NCI-H2107 (cell line): ENCODE measurements at places on chromosomes 13 and 19.

GRCh38 chr13:38180126-38180525, 169.5 kb upstream of the UFM1 start:
- DNase-seq = no peak

GRCh38 chr19:45878043-45878794, 7.7 kb downstream of the IRF2BP1 start:
- no peak for DNase-seq

DNA sequence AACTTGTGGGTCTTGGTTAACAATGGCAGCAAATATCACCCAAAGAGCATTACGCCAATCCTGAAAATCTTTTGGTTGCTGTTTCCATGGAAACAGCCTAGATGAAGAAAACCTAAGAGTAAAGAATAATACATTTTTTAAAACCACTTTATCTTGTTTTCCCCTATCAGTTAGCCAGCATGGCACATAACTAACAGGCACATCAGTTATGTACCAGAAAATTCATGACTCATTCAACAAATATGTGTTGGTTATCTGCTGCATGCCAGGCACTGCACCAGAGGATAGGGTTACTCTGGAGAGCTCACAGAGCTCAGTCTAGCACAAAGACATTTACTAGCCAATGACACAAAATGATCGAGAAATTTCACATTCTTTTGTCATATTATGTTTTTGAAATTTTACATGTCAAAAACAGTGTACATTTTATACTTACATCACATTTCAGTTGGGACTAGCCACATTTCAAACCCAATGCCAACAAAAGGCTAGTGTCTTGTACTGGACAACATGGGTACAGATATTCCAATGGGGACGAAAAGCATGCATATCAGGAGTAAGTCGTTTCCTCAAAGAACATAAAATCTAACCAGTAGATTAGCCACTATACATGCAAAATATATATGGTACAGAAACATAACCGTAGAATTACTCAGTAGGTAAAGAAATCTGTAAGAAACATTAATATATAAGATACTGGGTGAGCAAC, 20.3 kb downstream of the LNX2 start:
- no peak for DNase-seq

DNA sequence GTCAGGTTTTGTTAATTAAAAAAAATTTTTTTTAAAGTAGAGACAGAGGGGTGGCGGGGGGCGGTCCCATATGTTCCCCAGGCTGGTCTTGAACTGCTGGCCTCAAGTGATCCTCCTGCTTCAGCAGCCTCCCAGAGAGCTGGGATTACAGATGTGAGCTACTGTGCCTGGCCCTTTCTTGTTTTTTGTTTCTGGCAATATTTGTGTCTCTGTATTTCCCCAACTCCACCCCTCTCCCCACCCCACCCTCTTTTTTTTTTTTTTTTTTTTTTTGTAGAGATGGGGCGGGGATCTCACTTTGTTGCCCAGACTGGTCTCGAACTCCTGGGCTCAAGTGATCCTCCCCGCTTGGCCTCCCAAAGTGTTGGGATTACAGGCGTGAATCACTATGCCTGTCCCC, 600 bp upstream of the CAPN12 start:
- DNase-seq = no peak

DNA sequence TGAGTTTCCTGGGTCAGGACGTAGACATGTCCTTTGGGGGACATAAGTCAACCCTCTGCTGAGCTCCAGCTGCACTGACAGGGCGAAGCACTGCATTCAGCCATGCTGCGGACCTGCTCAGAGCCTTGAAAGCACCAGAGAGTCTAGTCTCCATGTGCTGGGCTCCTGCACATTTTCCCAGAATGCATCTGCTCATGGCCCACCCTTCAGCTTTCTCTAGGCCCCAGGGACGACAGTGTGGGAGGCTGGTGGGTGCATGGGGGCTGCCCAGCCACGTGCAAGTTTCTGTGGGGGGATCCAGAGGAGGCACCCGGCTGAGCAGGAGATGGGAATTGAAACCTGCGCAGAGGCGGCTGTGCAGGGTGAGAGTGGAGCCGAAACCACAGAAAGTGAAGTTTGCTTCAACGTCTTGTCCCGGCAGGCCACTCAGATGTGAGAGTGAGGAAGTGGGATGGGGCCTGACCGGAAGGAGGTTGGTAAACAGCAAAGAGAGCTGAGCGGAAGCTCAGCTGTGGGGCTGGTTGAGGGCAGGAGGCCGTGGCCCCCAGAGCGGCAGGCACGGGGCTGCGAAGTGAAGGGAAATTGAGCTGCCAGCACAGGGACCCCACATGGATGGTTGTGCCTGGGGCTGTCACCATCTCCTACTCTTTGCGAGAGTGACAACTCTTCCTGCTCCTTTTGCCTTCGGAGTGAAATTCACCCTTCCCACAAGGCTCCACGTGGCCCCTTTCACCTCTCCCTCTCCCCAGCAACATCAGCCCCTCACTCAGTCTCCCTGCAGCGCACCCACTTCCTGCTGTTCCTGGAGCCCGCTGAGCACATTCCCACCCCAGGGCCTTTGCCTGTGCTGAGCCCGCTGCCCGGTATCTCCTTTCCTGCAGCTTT, 11.8 kb downstream of the PGLS start:
- DNase-seq = no peak

DNA sequence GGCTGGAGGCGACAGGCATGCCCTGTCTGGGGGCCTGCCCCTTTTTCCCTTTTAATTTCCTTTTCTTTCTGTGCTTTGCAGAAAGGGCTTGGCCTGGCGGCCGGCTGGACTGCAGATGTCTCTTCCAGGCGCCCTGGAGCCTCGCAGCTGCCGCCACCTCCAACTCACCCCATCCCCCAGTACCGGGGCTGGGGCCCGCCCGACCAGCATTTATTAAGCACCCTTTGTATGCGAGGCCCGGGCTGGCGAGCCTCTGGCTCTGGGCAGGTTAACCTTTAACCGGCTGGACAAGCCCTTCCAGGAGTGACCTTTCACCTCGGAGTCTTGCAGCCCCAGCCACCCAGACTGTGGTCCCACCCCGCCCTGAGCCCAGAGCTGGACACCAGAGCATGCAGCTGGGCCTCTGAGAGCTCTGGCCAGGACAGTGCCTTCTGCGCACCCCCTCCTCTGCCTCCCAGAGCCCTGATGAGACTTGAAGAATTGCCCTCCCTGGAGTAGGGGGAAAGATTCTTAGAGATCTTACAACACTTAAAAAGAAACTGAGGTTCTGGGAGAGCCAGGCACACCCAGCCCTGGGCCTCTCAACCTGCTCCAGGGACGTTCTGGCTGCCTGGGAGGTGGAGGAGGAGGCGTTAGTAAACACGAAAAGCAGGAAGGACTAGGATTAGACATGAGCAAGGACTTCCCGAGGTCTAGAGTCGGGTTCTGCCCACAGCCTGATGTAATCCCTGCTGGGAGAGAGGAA, 1.1 kb upstream of the NR2F6 start:
- DNase-seq = no peak

- no peak for DNase-seq
These were observed 43.0 kb upstream of the UBL3 start for GRCh38 chr13:29893438-29893837.

DNA sequence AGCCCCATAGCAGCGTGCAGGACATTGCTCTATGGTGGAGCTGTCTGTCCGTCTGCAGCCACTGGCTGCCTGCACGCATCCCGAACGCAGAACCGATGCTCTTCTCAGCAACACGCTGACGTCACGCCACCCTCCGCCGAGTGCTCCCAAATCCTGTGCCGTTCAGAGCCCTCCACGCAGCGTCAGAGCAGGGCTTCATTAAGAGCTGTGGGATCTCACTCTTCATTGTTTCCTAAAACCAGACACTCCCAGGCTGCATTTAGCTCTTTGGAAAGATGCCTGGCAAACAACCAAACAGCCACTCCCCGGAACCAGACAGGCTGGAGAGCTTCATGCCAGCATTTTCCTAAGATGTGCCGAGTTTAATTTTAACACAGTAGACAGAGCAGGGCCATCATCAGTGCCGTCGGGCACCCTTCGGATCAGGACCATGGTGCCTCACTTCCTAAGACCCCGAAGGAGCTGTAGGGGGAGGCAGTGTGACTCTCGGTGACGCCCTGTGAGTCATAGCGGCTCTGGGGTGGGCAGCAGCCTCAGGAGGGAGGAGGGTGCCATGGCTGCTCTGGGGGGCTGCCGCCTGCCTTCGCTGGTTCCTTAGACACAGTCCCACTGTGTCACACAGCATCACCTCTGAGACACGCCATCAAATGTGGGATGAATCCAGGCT, 131.5 kb upstream of the MCF2L start:
- DNase-seq = peak; percentile 44

- no peak for DNase-seq
These were observed 79.6 kb upstream of the POMP start for GRCh38 chr13:28579322-28579721.

GRCh38 chr13:40387775-40388174, 278.7 kb downstream of the FOXO1 start:
- DNase-seq = no peak

DNA sequence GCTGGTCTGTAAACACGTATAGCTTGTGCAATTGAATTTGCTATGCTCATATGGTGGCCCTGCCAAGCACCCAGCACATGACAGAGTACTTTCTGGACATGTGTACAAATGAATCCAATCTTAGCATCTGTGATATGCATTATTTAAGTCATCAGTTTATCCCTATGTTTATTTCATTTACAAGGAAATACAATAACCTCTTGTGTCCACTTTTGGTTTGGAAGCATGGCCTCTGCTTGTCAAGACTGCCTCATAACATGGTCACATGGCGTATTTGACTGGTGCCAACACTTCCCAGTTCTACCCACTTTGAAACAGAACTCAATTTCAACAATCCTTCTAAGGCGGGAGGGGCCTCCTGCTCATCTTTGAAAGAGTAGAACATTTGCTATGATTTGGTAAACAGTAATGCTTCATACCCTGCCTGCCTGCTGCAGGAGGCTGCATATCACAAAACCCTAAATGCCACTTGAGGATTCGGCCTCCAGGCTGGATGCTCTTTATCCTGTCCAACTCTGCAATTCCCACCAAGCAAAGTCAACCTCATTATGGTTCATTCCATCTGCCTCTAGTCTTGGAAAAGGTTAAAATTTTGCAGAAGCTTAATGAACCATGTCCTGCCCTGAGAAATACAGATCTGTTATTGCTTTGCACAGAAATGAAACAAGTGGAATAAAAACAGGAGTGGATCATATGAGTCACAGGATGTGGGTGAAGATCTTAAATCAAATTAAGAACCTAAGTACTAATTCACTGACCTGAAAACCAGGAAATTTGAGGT, 151.3 kb downstream of the CYSLTR2 start:
- no peak for DNase-seq

DNA sequence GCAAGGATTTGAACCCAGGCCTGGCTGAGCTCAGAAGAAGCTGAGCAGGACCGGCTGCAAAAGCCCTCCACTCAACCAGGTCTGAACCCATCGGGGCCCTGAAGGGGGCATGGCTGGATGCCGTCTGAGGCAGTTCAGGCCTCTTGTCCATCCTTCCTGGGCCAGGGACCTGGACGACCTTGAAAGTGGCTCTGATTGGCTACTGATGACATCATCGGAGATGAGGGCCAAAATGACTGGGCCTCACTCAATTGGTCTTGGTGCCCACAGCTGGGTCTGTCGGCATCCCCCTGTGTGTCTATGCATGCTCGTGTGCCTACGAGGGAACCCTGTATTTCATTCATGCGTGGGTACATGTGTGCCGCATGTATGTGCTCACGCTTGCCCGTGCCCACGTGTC, 71.8 kb downstream of the PTPRS start:
- no peak for DNase-seq

GRCh38 chr13:109756778-109757177, 29.6 kb downstream of the IRS2 start:
- no peak for DNase-seq

- no peak for DNase-seq
These were observed 8.7 kb upstream of the ATP12A start for GRCh38 chr13:24671386-24672113.

GRCh38 chr13:32086791-32087441, 55.3 kb downstream of the FRY start:
- no peak for DNase-seq

DNA sequence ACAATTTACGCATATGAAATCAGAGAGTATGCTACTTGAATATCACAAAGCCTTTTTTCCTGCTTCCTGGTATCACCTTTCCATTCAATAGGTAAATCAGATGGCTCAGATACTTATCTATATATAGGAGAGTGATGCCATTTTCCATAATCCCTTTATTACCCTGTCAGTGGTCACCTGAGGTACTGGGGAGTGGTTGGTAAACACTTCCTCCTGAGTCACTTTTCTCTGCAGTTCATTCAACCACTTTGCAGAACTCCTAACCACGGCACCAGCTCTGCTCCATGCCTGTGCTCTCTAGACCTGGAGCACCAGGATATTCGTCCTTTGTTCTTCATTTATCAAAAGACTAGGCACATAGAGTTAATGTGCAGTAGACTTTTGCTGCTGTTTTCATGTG, 748.5 kb upstream of the KLHL1 start:
- DNase-seq = no peak

- DNase-seq = no peak
These were observed 1422.1 kb downstream of the PCDH9 start for GRCh38 chr13:65808061-65808460.

- DNase-seq = no peak
These were observed 160.5 kb downstream of the TM9SF2 start for GRCh38 chr13:99661791-99662190.

DNA sequence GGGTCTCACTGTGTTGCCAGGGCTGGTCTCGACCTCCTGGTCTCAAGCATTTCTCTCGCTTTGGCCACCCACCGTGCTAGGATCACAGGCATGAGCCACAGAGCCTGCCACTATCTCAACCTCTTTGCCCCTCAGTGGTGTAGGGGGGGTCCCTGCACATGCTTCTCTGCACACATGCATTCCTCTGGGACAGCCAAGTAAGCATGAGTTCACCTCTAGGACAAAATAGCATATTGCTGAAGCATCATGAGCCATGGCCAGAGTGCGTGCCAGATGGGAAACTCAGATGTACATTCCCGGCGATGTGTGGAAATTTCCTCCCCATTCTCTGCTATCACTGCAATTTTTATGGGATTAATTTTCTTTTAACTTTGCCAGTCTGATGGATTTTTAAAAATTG, 23.1 kb downstream of the CHAF1A start:
- DNase-seq = no peak

GRCh38 chr19:2332341-2333026, 4.0 kb downstream of the SPPL2B start:
- no peak for DNase-seq
